ENCODE measurements at places on chromosomes 1 and 21.

GRCh38 chr1:65332821-65333220 is 23.5 kb downstream of the DNAJC6 start:
- H3K4me1 ChIP-seq: no peaks in the 10 kb centered on the region
- no peak overlapping the region for H3K27ac ChIP-seq
- H3K27me3 ChIP-seq: no peaks in the 10 kb centered on the region
- H3K4me3 ChIP-seq: no peak overlapping the region

GRCh38 chr1:204227996-204228785 is 14.4 kb upstream of the GOLT1A start:
- no peak overlapping the region for H3K27ac ChIP-seq
- H3K4me3 ChIP-seq: no peak overlapping the region
- DNase-seq: no peak
- H3K36me3 ChIP-seq: peaks cover 4% of the 10 kb centered on the region
- no peaks in the 10 kb centered on the region for H3K27me3 ChIP-seq

GRCh38 chr1:200968469-200969410 is 54.8 kb downstream of the KIF21B start:
- no peak for DNase-seq
- no peaks in the 10 kb centered on the region for H3K4me1 ChIP-seq
- no peak overlapping the region for H3K27ac ChIP-seq
- H3K4me3 ChIP-seq: no peak overlapping the region

DNA sequence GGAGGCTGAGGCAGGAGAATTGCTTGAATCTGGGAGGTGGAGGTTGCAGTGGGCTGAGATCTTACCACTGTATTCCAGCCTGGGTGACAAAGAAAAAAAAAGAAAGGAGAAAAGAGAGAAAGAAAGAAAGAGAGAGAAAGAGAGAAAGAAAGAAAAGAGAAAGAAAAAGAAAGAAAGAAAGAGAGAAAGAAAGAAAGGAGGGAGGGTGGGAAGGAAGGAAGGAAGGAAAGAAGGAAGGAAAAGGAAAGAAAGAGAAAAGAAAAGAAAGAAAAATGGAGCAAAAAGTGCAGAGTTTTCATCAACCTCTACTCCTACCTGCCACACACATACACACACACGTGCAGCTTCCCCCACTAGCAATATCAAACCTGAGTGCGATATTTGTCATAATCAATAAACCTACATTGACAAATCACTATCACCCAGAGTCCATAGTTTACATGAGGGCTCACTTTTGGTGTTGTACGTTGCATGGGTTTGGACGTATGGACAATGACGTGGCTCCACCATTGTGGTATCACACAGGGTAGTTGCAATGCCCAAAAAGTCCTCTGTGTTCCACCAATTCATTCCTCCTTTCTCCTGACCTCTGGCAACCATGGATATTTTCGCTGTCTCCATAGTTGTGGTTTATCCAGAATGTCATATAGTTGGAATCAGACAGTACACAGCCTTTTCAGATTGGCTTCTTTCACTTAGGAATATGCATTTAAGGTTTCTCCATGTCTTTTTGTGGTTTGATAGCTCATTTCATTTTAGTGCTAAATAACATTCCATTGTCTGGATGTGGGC is 36.5 kb downstream of the EVA1C start:
- no peaks in the 10 kb centered on the region for H3K4me1 ChIP-seq
- H3K27me3 ChIP-seq: no peaks in the 10 kb centered on the region
- no peak for DNase-seq

DNA sequence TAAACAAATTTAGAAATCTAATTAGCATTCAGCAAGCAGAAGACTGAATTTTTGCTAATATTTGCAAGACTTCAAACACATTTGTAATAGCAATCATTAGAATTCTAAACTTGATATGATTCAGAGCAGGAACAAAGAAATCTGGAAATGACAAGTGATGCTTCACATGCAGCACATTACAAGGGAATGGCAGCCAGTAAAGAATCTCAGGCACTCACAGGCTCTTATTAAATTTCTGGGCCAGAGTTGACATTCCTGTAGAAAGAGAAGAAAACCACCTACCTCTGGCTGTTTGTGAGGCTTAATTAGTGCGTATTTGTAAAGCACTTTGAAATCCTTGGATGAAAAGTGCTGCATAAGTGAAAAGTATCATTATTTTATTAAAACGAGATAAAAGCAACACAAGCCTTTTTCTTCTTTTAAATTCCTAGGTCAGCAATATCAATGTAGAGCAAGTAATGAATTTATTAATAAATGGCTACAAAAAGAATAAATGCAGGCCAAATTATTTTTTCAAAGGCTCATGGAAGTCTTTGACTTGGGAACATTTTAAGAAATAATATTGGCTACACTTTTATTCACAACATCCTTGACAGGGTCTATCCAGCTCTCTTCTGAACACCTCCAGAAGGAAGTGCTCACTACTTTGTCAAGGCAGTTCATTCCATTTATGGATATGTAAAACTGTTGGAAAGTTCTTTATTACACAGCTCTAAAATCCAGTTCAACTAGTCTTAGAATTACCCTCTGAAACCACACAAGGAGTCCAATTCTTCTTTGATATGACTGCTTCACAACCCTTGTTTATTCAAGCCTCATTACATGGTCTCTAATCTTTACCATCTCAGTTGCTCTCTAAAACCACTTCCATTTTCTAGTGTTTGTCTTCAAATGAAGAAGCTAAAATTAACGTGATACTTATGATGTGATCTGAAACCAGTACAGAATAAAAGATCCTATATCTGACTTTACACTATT is 32.1 kb upstream of the SCYL3 start:
- no peak overlapping the region for H3K4me3 ChIP-seq
- no peaks in the 10 kb centered on the region for H3K27me3 ChIP-seq
- H3K4me1 ChIP-seq: no peaks in the 10 kb centered on the region
- DNase-seq: no peak
- no peaks in the 10 kb centered on the region for H3K36me3 ChIP-seq

DNA sequence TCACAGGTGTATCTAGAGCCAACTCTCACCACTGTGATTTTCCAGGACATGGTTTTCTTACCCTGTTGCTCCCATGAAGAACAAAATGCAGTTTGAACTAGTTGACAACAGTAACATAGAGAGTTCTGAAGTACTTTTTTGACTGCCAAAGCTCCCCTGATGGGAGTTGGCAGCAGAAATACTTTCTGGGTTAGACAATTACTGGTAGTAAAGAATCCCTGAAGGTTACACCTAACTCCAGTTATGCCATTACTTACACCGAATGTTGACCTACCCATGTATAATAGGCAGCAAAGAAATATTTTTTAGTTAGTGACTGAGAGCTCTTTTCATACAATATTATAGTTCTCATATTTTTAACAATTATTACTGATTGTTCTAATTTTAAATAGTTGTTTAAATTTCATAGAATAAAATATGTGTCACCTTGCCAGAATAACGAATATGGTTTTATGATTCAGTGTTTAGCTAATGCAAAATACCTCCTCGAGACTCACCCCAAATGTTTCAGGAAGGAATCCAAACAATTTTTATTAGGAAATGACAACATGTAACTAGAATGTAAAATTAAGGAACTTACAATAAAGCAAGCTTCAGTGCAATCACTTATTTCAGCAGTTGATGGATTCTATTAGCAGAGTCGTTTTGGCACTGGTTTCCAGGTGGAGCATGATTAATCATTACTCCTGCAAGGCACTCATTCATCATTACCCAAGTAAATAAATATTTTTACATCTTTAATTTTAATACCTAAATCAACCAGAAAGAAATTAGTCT is 237.6 kb downstream of the MRPL39 start:
- H3K36me3 ChIP-seq: no peaks in the 10 kb centered on the region
- H3K4me3 ChIP-seq: no peak overlapping the region
- no peak for DNase-seq
- no peak overlapping the region for H3K27ac ChIP-seq
- H3K4me1 ChIP-seq: peaks cover 42% of the 10 kb centered on the region
- H3K27me3 ChIP-seq: no peaks in the 10 kb centered on the region

DNA sequence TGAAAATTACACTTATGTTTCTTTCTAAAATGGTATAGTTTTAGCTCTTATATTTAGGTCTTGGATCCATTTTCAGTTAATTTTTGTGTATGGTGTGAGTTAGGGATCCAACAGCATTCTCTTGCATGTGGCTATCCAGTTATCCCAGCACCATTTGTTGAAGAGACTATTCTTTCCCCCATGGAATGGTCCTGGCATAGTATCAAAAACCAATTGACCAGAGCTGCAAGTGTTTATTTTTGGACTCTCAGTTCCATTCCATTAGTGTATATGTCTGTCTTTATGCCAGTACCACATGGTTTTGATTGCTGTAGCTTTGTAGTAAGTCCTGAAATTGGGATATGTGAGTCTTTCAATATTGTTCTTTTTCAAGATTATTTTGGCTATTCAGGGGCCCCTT is 14.3 kb downstream of the TTLL10 start:
- no peaks in the 10 kb centered on the region for H3K4me1 ChIP-seq
- no peak overlapping the region for H3K4me3 ChIP-seq
- H3K36me3 ChIP-seq: peaks cover 5% of the 10 kb centered on the region
- H3K27me3 ChIP-seq: peaks cover 3% of the 10 kb centered on the region
- no peak overlapping the region for H3K27ac ChIP-seq

- H3K27ac ChIP-seq: no peak overlapping the region
- H3K4me1 ChIP-seq: peaks cover 11% of the 10 kb centered on the region
- H3K36me3 ChIP-seq: no peaks in the 10 kb centered on the region
- no peaks in the 10 kb centered on the region for H3K27me3 ChIP-seq
- H3K4me3 ChIP-seq: no peak overlapping the region
Observed at GRCh38 chr1:27862671-27863537, 9.4 kb upstream of the THEMIS2 start.

- peak overlapping the region; percentile 77 for H3K4me3 ChIP-seq
- H3K27ac ChIP-seq: no peak overlapping the region
- peaks cover 43% of the 10 kb centered on the region for H3K4me1 ChIP-seq
- DNase-seq: peak; percentile 71
Observed at GRCh38 chr1:92483610-92484471, 2.9 kb downstream of the GFI1 start.

DNA sequence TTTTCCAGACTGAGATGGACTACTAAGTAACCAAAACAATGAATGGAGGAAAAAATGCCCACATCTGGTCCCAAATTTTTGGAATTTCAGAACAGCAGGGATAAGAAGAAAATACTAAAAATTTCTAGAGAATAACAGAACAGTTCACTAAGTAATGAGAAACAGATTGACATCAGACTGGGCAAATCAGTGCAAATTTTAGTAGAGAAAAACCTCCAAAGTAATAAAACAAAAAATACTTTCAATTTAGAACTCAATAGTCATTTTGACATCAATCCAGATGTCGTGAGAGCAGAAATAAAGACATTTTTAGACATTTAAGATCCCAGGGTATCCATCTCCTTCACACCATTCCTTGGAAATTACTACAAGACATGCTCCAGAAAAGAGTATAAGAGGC is 39.3 kb downstream of the CRP start:
- DNase-seq: no peak
- H3K27ac ChIP-seq: no peak overlapping the region
- H3K27me3 ChIP-seq: no peaks in the 10 kb centered on the region
- H3K36me3 ChIP-seq: no peaks in the 10 kb centered on the region
- H3K4me3 ChIP-seq: no peak overlapping the region

Measured in WTC11 (cell line).